Stimulated activated CD4-positive, alpha-beta T cell treated with anti-CD3 and anti-CD28 coated beads, Interleukin-15, amount 100 ng/mL, for 1 hour (primary cell): ENCODE measurements at places on chromosomes 12 and 14.

DNA sequence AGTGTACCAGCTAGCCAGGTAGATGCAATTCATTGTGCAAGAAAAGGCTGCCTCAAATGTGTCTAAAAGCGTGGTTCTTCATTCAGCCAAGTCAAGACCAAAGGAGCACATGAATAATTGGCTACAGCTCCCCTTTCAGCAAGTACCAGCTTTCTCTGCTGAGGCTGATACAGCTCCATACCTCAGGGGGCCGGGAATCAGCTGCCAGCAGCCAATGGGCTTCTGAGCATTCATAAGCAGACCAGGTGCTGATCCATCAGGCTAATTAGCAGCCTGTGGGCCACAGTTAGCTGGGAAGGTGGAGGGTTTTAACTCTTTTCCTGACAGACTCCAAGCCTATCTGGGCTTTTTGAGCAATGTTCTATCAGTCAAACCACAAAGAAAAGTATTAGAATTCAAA, 264.7 kb downstream of the APAF1 start:
- DNase-seq, result no peak

DNA sequence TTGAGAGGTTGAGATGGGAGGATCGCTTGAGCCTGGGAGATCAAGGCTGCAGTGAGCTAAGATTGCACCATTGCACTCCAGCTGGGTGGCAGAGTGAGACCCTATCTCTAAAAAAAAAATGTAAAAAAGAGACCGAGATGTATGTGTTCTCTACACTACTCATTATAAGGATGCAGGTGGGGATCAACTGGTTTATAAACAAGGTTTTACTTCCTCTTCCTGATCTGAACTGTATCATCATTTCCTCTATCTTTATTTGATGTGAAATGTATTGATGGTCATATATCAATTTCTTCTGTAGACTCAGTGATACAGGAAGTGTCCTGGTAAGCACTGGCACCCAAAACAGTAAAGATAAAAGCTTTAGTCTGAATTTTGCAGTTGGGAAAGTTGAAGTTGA, 20.1 kb upstream of the USP44 start:
- no peak for DNase-seq

- no peak for DNase-seq
Measured at GRCh38 chr12:62127516-62127915, 132.7 kb upstream of the USP15 start.

DNA sequence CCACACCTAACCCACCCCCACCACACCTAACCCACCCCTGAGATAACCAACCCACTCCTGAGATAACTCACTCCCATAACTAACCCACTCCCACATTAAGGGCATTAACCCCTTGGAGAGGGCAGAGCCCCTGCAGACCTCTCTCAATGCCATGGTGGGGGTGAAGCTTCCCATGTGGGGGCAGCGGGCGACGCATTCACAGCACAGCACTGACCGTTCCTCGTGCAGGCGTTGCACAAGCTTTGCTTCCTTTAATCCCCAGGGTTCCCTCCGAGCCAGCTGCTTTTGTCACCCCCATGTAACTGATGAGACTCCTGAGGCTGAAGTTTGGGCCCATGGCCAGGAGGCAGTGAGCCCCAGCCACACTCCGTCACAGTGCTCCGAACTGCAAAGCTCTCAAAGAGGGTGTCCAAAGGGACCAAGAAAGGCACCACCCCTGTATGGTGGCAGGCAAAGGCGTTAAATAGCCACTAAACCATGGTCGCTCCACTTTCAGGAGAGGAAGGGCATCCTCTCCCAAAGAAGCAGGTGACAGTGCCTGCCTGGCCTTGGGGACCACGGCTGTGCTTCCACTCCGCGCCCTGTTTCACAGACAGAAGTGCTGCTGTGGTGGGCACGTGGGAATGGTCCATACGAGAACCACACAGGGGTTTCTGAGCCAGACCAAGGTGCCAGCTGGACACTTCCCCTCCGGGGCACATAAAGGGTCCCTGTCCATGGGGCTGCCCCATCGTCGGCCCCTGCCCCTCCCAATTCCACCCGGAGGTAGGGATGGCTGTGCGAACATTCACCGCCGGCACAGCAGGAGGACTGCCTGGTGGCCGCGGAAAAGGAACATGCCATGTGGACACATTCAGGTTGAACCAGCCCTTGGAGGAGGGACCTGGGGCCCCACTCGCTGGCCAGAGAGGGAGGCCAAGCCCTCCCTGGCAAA, 28.3 kb downstream of the GALNT9 start:
- no peak for DNase-seq

DNA sequence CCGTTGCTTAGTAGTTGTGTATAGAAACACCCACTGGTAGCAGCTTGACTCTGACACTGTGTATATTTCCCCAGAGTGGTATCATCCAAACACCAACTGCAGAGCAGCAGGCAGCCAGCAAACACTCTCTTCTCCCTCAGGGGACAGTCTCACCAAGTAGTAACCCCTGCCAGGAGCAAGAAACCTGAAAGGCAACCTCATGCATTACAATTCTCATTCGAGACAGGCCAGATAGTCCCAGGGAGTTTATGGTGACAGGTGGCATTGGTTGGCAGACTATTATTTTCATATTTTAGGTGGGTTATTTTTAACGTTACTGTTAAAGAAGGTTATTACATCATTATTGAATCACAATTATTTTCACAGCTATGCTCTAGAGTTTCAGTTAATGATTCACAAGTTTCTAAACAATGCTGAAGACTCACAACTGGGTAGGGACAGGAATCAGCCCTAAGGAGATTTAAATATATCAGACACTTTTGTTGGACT, 222.8 kb downstream of the EGLN3 start:
- DNase-seq, result no peak

DNA sequence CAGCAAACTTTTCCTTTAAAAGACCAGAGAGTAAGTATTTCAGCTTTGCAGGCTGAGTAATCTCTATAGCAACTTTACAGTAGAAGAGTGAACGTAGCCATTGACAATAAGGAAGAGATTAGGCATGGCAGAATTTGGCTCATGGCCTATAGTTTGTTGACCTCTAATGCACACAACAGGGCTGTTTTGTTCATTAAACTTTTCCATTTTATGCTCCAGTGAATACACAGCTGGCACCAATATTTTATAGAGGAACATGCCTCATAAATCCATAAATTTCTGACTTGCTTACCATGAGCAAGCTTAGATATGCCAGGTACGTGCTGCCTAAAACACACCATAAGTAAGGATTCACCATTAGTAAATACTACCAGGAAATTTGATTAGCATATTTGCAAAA, 609.0 kb upstream of the STXBP6 start:
- no peak for DNase-seq

DNA sequence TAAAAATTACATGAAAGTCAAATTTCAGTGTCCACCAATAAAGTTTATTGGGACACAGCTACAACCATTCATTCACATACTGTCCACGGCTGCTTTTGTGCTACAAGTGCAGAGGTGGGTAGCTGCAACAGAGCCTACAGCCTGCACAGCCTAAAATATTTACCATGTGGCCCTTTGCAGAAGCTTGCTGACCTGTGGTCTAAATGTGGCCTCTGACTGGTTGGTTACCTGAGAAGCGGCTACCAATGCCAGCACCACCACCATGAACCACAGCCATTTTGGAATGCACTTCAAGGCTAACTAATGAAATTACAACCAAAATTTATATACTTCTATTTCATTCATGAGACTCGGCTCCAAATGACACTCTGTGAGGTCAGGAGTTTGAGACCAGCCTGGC, 58.6 kb downstream of the NT5DC3 start:
- no peak for DNase-seq

- DNase-seq, result no peak
Measured at GRCh38 chr14:20446889-20447288, 7.7 kb downstream of the OSGEP start.

DNA sequence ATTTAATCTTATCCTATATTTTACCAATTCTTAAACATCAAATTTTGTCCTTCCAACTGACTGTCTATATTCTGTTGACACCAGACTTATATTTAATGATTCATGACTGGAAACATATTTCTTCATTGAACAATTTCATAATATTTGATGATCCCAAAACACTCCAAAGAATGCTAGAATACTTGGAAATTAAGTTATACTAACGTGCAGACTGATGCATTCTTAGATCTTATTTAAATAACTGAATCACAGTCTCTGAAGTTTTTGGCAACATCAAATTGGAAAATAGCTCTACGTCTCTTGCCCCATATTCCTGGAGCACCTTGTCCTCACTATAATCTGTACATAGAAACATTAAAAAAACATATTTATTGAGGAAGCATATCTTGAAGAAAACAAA, 127.4 kb downstream of the HMGA2 start:
- no peak for DNase-seq

DNA sequence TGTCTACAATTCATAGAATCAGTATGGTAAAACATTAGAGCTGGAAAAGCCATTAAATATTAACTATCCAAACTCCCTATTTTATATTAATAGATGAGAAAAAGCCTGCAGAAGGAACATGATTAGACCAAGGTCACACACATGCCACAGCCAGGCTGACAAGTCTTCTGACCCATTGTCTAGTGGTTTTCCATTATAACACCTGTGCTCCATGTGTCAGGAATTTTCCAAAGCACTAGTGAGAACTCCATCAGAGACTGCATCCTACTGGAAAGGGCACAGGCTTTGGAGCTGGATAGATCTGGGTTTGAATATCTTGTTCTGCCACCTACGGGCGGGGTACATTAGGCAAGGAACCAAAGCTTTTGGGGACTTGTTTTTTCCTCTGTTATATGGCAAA, 325.5 kb downstream of the RAD51B start:
- no peak for DNase-seq

- no peak for DNase-seq
Measured at GRCh38 chr12:14473707-14474287, 93.9 kb downstream of the PLBD1 start.

DNA sequence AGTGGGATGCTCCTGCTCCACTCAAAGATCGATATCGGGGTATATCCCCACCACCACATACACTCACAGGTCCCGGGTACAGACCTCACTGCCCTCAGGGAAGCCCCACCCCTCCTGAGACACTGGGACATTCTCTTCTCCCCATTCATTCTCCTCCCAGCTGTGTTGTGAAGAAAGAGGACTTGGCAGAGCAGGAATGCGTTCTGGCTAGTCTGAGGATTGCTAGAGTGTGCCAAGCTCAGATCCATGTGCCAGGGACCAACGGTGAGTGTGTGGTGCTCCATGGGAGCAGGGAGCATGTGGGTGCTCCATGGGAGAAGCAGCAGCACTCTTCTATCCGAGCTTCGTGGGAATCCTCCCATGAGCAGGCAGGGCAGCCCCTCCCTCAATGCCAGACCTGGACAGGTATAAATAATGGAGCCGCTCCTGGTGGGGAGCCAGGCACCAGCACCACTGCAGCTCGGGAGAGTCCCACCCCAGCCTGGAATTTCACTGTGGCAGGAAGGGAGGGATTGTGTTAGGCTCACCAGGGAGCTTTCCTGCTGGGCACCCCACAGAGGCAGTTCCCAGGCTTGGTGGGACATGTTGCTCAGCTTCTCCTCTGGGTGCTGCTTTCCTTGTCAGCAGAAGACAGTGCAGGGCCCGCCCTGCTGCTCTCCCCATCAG, 2.3 kb upstream of the KRT5 start:
- no peak for DNase-seq

DNA sequence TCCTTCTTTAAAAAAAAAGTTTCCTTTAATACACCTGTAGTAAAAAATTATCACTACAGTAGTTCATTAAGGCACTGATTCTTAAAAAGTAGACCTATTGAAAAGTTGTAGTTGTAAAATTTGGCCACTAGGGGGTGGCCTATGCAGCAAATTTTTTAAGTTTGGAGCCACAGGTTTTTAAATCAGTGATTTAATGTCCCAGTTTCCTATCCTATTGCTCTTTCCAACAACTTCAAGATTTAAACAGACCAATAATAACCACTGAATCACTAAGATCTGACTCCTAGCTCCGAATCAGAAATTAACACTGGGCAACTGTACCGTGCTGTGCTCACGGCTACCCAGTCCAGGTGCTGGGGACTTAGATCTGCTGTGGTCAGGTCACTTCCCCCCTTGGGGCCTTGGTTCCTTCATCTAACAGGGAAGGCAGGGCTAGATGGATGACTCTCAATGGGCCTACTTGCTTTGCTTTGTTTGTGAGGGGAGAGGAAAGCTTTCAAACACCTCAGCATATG, 279.3 kb downstream of the MED13L start:
- no peak for DNase-seq

- no peak for DNase-seq
Measured at GRCh38 chr12:40745386-40745785, 53.1 kb downstream of the CNTN1 start.

DNA sequence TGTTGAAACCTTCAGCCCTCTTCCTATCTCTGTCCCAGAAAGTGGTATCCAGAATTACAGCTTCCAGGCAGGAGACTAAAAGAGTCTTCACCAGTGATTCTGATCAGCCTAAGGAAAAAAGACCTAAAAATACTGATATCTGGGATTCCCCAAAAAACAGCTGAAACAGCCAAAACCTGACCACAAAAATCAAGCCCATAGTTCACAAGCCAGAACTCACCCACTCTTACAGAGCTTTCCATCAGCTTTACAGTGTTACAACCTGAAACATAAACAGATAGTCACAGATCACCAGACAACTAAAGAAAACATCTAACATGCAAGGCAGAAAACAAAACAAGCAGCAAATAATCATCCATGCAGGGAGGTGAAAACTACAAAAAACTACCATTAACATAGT, 26.0 kb upstream of the TSPAN8 start:
- DNase-seq, result no peak

DNA sequence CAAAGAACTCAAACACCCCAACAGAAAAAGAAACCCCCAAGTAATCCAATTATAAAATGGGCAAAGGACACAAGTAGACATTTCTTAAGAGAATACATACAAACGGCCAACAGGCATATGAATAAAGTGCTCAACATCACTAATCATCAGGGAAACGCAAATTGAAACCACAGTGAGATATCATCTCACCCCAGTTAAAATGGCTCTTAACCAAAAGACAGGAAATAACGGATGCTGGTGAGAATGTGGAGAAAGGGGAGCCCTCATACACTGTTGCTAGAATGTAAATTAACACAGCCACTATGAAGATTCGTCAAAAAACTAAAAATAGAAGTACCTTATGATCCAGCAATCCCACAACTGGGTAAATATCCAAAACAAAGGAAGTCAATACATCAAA, 52.4 kb downstream of the CLMN start:
- DNase-seq, result no peak

DNA sequence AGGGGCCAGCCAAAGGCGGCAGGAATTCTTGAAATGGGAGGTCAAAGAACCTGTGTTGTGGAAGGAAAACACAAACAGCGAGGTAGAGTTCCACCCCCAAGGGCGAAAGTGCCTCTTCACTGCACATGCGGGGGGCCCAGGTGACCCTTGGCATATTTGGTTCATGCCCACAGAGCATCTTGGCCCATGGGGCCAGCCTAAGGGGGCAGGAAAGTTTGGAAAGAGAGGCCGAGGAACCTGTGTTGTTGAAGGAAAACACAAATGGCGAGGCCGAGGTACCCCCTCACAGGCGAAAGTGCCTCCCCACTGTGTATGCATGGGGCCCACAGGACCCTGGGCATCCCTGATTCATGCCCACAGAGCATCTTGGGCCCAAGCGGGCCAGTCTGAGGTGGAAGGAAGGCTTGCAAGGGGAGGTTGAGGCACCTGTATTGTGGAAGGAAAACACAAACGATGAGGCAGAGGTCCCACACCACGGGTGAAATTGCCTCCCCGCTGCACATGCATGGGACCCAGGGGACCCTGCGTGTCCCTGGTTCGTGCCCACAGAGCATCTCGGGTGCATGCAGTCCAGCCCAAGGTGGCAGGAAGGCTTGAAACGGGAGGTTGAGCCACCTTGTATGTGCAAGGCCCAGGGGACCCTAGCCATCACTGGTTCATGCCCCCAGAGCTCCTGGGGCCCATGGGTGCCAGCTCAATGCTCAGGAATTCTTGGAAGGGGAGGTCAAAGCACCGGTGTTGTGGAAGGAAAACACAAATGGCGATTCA, 384.1 kb downstream of the ALG10 start:
- no peak for DNase-seq

GRCh38 chr12:76764856-76765255, 941 bp downstream of the ZDHHC17 start:
- DNase-seq, result no peak
